Substantia nigra (tissue), 51 donors: ENCODE measurements at places on chromosomes 1 and 21.

DNA sequence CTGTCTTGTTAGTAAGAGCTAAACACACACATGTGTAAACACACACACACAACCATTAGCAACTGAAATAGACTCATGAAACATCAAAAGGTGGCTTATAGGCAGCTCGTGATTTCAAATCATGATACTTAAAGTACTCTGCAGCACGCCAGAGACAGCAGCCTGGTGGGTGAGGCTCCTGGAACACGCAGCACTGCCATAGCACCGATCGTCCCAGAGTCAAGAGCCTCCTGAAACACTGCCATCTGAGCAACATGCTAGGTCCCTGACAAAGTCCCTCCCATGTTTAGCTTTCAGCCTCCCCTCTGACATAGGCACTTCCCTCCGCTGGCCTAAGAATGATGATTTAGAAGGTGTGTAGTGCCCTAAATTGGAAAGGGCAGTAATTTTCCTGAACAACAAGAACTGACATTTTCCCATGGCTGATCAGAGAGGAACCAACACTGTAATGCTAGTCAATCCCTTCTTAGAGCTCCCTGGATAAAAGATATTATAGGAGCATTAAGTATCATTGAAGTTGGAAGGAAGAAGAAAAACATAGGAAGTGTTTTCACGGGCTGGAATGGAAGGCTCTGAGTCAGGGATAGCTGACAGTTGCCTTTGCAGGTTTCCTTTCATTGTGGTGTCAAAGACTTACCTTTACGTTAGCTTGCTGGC is 14.1 kb upstream of the DPT start:
- DNase-seq: no peak

DNA sequence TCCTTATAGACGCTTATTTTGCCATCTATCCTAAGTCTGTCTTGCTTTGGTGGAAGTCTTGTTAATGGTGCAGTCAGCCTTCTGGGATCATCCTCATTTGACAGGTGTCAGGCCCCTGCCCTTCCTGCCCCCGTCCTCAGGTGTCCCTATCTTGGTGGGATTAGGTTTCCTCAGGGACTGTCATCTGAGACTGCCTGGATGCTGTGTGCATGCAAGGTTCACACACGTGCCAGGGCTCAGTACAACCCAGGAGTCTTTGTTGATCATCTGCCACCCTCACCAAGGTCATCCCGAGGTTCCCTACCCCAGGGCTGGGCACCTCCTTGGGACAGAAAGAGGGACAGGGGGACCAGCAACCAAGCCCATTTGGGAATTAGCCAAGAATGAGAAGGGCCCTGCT is 18.0 kb downstream of the PADI2 start:
- no peak for DNase-seq

GRCh38 chr1:209106237-209106741 is 477.2 kb upstream of the CAMK1G start:
- peak; percentile 63 for DNase-seq

DNA sequence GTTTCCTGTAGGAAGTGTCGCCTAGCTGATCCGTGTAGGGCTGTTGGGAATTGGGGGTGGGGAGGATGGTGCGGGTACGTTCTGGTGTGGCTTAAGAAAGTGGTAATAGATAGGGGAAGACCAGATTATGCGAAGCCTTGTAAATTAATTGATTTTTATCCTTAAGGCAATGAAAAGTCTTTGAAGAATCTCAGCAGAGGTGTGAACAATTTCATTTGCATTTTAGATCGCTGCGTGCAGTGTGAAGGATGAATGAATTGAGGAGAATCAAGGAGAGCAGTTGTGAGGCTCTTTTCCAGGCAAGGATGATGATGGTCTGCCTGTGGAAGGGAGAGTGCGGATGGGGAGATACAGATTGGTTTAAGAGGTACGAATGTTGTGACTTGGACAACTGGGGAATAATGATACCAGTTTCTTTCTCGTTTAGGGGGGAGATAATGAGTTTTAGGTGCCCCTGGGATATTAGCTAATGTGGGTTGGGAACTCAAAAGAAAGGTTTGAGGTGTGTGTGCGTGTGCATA is 813 bp upstream of the DEDD start:
- no peak for DNase-seq

- peak; percentile 4 for DNase-seq
Observed at GRCh38 chr1:175373786-175374623, 181.4 kb upstream of the KIAA0040 start.

- no peak for DNase-seq
Observed at GRCh38 chr1:92536211-92536979, 49.7 kb upstream of the GFI1 start.

- DNase-seq: no peak
Observed at GRCh38 chr1:147089457-147089856, 82.8 kb downstream of the PRKAB2 start.

DNA sequence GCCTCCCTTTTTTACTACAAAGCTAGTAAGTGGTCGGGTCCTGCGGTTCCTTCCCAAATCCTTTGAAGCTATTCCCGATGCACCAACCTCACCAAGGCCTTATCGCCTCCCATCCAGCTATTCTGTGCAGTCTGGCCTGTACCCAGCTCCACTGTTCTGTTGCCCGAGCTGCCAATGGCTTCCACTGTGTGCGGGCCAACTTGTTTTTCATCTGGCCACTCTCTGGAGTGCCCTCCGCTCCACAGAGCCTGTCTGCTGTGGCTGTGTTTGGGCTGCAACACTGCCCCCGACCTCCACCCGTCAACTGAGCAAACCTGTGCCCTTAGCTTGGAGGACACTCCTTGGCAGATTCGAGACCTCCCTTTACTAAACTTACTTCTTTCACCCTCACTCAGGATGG is 125.0 kb downstream of the KIAA0319L start:
- DNase-seq: peak; percentile 35

DNA sequence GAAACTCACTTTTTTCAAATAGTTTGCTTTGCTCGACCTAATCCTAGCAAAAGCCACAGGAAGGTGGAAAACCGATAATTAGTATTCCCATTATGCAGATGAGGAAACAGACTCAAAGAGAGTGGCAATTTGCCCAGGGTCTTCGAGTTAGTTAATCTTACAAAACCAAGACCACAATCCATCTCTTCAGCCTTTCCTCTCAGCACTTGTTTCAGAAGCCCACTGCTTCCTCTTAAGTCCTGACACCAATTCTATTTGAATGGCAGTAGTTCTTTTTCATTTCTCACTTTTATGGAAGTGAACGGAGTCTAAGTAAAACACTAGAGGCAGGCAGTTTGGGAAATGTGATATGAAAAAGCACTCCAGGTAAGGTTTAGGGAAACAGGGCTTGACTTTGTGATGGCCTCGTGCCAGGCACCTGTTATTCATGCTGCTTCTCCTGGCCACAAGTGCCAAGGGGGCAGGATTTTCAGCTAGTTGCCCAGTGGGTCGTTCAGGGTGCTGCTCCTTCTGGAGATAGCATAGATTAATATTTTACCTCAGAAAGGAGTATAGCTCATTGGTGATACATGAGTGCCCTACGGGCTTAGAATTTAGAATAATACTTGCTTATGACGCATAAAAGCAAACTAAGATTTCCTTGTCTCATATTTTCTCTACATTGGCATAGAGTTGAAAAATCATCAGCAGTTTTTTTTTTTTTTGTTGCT is 76.6 kb upstream of the NRIP1 start:
- no peak for DNase-seq

DNA sequence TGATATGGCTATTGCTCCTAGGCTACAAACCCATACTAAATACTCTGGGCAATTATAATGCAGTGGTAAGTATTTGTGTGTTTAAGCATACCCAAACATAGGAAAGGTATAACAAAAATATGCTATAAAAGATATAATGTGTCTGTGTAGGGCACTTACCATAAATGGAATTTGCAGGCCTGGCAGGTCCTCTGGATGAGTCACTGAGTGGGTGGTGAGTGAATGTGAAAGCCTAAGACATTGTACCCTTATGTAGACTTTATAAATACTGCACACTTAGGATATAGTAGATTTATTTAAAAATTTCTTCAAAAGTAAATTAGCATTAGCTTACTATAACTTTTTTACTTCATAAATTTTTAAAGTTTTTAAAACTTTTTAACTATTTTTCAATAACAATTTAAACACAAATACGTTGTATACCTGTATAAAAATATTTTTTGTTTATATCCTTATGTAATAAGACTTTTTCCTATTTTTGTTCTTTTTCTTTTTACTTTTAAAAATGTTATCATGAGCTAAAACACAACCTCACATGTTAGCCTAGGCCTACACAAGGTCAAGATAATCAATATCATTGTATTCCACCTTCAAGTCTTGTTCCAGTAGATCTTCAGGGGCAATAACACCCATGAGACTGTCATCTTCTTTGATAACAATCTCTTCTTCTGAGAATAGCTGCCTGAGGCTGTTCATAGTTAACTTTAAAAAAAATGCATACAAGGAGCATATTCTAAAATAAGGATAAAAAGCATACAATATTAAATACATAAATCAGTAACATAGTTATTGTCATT is 306.3 kb upstream of the RGS18 start:
- no peak for DNase-seq

GRCh38 chr1:181497870-181498269 is 14.6 kb downstream of the CACNA1E start:
- DNase-seq: no peak

GRCh38 chr21:25848309-25848708 is 113.5 kb downstream of the GABPA start:
- no peak for DNase-seq

GRCh38 chr1:53763911-53764310 is 24.9 kb upstream of the GLIS1 start:
- no peak for DNase-seq

DNA sequence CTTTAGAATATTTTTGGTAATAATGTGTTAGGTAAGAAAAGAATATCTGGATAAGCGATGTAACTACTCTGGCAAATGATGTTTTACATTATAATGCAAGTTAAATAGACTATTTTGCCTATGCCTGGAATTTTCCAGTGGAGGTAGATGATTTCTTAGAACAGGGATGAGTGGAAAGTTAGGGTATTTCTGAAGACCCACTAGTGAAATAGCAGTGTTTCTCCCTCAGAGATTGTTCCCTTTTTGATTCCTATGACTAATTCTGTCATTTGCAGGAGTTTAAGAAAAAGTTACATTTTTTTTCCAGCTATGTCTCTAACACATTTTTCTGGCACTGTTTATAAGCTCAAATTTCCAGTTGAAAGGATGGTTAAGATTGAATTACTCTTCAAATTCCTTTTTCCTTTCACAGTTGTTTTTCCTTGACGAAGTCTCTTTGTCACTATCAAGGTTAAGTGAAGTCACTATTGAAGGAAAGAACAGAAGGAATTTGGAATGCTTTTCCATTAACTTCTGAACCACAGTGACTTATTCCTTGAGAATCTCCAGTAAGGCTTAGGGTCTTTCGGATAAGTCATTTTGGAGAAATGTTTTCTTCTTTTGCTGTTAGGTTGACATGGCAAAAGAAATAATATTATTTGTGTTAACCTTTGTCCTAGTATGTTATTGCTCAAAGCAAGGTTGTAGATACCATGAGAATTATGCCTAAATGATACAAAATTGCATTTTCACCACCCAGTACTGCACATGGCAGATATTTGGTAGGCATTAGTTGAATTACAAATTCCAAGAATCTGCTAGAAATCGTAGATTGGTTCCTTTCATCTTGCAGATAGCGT is 42.9 kb upstream of the ZNF326 start:
- no peak for DNase-seq

- no peak for DNase-seq
Observed at GRCh38 chr1:153734396-153735089, 6.7 kb downstream of the INTS3 start.

DNA sequence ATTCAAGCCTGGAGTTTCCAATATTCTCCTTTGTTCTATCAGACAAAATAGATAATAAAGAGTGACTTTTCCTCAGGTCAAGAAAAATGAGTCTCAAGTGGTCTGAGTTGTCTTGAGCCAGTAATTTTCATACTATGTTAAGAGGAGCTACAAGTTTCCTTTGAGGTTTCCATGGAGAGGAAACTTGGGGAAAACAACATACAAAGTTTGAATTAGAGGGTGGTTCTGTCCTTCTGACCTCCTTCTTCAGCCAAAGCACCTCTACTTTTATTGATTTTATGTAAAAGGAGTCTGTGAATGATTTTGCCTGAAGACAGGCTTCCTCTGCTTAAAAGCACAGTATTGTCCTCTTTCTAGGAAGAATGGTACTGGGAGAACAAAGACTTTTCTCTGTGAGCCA is 497.2 kb upstream of the PKN2 start:
- DNase-seq: no peak

DNA sequence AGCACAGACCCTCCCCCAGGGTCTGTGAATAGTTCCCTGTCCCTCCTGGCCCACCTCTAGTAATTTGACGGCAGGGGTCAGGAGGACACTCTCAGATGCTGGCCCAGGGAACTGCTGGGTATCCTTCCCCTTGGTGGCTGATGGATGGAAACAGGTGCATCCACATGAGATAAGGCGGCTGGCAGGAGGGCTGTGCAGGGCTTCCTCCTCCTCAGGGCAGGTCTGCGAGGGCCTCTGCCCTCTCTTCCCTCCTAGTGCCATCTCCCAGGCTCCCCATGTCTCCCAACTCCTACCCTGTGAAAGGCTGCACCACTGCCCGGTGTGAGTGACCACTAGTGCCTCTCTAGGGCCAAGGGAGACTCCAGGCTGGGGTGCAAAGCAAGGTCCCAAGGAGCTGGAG is 123.9 kb downstream of the GLIS1 start:
- DNase-seq: no peak

DNA sequence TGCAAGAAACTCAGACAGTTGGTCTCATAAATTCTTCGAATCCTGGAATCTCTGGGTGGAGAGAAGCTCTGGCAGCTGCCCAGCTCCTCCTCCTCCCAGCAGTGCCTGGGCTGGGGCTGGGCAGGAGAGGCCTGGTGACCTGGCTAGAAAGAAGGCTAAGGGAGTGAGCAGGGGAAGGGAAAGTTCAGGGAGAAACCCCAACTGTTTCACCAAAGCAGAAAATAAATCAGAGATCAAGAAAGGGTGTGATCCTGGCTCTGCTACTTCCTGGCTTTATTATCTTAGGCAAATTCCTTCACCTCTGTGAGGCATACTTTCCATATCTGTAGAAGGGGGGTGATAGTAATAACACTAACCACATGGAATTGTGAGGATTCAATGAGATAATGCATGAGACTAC is 8.8 kb upstream of the COL16A1 start:
- no peak for DNase-seq

- no peak for DNase-seq
Observed at GRCh38 chr1:156347331-156347730, 9.0 kb downstream of the TSACC start.

DNA sequence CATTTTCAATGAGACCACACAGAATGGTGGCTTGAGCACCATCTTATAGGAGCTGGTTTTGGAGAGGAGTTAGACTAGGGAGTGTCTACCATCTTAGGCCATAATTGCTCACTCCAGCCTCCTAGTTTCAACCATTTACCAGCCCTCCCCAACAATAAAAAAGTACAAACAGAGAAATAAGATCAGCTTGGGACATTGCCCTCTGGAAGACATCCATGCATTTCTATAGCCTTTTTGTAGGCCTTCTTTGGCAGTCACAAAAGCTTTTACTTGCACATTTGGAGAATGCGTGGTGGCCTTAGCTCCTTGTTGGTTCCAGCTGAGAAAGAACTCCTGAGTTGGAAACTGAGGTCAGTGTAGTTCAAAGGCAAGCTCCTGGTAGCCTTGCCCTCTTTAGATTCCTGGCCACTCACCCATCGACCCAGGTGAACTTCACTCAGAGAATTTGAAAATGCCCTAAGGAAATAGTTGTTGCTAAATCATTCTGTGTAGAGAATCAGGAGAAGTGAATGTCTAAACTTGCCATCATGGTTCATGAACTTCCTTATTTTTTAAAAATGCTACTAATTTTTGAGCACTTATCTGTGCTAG is 301.7 kb upstream of the PROX1 start:
- no peak for DNase-seq

- DNase-seq: peak; percentile 45
Observed at GRCh38 chr1:74689621-74690363, 16.2 kb upstream of the ERICH3 start.
